Smooth muscle cell of bladder (primary cell): ENCODE measurements at places on chromosomes 12 and 14. TPM values are rescaled to one million over a fixed set of nuclear protein-coding genes. Genes with fewer than 3 reads are reported as not detected.

ESPL1 gene
- total RNA-seq: 0.46 and 1.00 TPM in 2 replicates

KLHL33 gene
- total RNA-seq: 0.14 and 0.18 TPM in 2 replicates

OVCH1 gene
- 0.09 and 0.14 TPM in 2 replicates for total RNA-seq

MYL2 gene
- not detected in 2 replicates for total RNA-seq

CMA1 gene
- total RNA-seq: not detected in 2 replicates
